ENCODE measurements at places on chromosomes 3 and 15.

- no peak for DNase-seq
Observed at GRCh38 chr3:167450675-167451074, 23.2 kb downstream of the SERPINI2 start.

GRCh38 chr3:3089017-3089416 is 21.2 kb downstream of the IL5RA start:
- no peak for DNase-seq

GRCh38 chr15:63305260-63305659 is 27.9 kb downstream of the APH1B start:
- DNase-seq = peak; percentile 35

DNA sequence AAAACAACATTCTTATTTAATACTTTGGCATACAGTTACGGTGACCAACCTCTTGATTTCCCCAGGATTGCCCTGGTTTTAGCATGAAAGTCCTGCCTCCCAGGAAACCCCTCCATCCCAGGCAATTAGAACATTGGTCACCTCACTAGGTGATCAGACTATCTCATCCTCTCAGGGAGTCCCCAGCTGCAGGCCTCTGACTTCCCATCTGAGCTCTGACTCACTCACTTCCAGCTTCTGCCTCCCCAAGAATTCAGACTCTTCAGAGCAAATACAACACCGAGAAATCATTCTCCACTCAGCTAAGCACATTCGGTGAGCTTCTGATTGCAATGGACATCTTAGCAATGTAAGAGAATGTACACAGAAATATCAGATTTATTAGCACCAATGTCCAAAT is 92.4 kb upstream of the HES1 start:
- peak; percentile 56 for DNase-seq

DNA sequence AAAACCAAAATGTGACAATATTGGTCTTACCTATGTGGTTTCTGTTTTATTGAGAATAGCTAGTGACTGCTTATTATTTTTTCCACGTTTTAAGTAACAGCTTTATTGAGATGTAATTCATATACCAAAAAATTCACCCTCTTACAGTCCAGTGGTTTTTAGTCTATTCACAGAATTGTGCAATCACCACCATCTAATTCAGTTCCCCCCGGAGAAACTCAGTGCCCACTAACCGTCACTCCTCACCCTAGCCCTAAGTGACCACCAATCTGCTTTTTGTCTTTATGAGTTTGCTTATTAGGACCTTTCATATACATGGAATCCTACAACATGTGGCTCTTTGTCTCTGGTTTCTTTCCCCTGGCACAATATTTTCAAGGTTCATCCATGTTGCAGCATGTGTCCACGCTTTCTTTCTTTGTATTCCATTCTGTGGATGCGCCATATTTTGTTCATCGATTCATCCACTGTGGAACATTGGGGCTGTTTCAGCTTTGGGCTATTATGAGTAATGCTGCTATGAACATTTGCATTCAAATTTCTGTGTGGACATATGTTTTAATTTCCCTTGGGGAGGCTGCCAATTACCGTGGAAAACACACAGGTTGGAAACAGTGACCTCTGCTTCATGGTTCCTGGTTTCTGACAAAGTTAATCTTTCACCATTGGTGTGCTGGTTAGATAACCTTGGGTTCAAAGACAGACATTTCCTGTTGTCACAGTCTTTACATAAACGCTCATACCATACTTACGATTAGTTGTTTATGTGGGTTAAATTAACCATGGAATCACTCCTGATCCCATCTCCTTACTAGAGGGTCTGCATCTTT is 3.2 kb upstream of the BCL2L10 start:
- no peak for DNase-seq

DNA sequence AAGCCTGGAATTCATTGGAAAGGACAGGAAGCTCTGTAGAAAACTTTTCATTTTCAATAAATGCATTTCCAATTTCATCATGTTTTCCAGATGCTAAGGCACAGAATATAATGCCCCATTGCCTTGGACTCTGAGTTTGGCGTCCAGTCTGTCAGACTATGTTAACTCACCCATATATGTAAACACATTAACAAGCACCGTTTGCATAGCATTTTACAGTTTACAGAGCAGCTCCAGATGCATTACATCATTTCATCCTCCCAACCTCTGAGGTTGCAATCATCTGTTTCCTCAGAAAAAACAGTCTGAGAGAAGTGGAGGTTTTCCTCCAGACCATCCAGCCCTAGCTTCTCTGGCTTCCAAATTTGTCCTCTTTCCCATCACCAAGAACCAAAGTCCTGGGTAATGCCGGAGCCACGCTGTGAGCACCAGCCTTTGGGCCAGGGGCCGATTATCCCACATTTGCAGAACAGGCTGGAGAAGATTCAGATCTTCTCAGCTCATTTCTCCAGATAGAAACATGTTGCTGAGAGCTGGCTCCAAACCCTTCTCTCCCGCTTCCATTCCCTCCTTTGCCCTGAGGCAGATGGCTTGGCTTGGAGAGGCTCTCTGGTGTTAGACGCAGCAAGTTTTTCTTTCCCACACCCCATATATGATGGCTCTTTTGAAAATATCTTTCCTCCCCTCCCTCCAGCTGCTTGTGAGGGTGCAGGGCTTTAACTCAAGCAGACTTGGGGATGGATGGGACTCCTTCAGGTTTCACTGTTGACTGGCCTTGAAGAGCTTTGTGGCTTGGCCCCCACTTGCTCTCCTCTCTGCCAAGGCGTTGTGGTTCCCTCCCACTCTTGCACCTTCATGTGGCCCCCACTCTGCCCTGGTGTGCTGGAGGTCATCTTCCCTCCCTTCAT is 26.0 kb downstream of the CYP19A1 start:
- no peak for DNase-seq

- no peak for DNase-seq
Observed at GRCh38 chr3:53789459-53789858, 56.8 kb downstream of the CHDH start.
